ENCODE measurements at places on chromosomes 16 and 17.

- DNase-seq, result peak; percentile 28
These were observed 7.5 kb downstream of the PELP1 start for GRCh38 chr17:4696437-4696805.

DNA sequence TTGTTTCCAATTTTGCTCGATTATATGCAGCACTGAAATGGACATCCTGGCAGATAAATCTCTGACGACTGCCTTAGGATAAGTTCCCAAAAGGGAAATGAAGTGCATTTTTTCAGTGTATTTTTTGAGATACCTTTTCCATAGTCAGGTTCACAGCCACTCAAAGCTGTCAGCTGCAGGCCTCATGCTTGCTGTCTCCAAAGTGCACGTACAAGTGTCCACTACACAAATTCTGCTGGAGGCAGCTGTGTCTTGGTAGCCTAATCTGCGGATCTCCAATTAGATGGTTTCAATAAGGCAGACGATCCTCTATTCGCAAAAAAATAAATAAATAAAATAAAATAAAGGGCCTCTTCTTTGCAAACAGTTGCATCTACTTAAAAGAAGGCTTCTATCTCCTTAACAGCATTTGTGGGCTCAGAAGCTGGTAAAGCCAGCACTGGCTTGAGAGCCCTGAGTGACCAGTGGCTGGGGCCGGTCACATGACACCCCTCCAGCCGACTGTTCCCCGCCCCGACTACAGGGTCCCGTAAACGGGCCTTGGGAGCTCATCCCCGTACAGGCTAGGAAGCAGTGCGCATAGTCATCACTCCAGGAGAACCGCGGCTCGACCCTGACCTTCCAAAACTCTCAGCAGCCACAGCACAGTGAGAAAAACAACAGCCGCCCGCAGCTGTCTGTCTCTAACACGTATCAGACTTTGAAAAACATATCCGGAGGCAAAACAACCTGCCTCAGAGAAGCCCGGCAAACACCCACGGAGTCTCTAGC is 18.8 kb downstream of the RPH3AL start:
- no peak for DNase-seq

GRCh38 chr16:22027633-22028032 is 19.7 kb downstream of the MOSMO start:
- no peak for DNase-seq

DNA sequence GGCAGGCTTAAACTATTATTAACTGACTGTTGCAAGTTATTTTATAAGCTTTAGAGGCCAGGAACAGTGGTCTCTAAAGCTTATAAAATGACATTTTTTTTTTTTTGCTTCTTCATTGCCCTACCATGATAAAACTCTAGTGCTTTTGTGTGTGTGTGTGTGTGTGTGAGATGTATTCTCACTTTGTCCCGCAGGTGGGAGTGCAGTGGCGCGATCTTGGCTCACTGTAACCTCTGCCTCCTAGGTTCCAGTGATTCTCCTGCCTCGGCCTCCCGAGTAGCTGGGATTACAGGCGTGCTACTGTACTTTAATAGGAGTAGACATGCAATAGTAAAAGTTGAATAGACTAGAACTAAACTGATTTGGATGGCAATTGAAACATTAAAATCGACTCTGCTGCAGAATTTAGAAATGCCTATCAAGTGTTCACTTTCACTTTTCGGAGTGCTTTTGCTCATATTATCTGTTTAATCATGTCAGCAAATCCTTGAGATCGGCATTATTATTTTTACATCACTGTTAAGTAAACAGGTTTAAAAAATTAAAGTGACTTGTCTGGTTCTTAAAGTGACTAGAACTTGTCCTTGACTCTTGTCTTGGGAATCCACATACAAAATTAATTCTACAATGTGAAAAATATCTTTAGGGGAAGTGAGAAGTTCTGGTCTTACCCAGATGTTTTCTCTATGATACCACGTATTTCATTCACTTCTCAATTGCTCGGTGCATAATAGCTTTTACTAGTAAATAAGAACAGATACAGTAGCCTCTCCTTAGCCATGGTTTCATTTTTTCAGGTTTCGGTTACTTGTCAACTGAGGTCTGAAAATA is 8.4 kb upstream of the PCTP start:
- no peak for DNase-seq

DNA sequence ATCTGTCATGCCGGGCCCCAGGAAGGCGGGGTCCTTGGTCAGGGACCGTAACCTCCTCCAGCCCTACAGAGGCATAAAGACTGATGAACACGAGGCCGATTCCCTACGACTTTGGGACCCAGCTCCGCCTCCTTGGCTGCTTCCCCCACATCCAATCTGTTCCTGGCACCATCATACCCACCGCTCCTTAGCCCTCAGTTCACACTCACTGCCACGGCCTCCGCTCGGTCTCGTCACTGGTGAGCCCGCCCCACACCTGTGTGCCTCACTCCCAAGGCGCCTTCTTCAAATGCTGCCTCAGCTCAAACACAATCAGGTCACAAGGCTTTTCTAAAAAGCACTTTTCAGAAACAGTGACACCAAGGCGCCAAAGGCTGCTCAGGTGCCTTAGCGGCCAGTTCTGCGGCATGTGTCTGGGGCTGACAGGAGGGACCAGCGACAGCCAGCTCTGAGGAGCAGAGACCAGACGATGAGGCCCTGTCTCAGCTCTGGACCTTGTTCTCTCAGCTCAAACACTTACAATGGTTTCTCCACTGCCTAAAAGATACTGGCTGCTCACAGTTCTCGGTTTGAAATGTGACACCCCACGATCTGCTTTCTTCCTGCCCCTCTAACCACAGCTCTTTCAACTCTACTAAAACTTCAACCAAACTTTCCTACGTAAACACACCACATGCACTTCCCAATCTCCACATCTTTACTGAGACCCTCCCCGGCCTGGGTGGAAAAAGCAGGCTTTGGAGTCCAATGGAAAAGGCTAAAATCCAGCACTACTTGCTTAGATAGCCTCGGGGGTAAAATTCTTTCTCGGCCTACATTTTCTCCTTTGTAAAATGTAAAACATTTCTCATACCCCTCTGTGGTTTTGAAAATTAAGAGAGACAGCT is 33.2 kb downstream of the CYB5D2 start:
- DNase-seq, result no peak

DNA sequence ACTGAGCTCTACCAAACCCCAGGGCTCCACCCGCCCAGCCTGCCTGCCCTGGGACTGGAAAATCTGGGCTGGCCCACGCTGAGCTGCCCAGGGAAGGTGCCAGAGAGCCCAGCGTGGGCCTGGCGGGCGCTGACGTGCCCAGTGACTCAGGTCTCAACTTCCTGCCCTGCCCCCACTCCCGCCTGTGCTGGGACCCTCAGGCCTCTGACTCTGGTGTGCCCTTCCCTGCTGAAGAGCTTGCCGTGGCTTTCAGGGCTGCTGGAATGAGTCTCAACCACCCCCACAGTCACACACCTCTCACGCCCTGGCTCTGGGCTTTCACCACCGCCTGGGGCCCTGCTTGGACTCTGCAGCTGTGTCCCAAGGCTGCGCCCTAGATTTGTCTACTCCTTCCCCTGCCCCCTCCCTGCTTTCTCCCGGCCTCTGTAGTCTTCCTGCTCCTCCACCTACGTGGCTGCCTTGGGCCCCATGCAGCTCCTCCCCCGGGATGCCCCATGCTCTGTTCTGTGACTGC is 10.4 kb downstream of the LLGL1 start:
- peak; percentile 58 for DNase-seq

DNA sequence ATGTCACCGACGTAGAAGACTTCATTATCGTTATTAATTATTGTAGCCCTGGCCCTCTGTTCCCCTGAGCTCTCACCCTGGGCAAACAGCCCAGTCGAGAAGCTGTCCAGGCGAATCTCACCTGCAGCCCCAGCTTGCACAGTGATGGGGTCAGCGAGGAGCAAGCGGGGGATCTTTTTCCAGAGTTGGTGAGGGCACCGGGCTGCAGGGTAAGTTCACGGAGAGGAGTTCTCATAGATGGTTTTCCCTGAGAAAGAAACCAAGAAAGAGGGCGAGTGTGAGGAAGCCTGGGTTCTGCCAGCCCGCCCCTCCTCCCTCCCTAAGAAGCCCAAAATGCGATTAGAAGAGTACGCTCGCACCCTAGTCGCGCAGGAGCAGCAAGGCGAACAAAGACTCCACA is 436 bp downstream of the SPAG5 start:
- no peak for DNase-seq

DNA sequence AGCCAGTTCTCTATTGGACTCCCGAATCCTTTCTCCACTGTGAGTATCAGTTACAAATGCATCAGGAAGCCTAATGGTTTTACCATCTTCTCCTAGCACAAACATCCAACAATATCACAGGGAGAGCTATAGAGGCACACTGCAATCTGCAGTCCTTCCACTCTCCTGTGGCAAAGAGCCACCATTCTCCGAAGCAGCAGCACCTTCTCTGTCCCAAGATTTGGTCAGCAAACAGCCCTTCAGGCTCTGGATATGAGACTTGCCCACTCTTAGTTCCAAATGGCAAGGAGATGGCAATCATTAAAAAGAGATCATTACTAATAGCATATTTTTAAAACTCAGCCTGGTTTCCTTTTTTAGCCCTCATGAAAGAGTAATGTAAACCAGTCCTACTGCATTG is 223.4 kb downstream of the HS3ST3A1 start:
- no peak for DNase-seq

DNA sequence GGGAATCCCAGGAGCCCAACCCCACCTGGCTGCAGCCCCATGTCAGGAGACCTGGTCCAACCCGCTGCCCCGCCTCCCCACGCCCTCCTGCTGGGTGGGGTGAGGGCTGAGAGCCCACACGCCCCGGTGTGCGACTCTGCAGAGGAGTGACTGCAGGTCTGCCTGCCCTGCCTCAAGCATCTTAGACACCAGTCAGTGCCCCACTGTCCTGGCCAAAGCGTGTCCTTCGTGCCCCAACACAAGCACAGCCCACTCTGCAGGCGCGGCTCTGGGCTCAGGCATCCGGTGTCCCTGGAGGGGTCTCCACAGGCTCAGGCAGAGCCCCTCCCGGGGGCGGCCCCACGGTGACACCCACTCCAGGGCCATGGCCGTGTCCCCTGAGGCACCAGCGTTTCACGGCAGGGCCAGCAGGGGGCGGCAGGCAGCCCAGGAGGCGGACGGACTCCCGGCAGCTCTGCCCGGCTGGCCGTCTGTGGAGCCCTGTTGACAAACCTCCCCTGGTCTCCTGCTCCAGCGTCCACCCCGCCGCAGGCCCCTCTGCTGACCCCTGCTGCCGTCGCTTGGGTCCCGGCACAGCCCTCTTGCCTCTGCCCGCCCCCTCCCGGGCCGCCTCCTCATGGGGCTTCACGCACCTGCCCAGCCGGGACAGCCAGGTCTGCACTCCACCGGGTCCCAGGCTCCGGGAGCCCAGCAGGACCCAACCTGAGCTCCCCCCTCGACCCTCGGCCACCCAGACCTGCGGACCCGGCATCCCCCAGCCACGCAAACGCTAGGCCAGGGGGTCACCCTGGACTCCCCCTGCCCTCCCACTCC is 8.6 kb upstream of the UBE2I start:
- DNase-seq, result peak; percentile 74

DNA sequence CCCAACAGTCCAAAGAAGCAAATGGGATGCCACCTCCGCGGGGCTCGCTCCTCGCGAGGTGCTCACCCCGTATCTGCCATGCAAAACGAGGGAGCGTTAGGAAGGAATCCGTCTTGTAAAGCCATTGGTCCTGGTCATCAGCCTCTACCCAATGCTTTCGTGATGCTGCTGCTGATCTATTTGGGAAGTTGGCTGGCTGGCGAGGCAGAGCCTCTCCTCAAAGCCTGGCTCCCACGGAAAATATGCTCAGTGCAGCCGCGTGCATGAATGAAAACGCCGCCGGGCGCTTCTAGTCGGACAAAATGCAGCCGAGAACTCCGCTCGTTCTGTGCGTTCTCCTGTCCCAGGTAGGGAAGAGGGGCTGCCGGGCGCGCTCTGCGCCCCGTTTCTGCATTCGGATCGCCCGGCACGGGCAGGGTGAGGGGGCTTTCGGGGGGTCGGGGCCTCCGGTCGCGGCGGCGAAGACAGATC is at the start of gene CDH13:
Gene CDH13 (plus strand): TSS at position 179 of the 471 bp plus-strand sequence.
- DNase-seq, result no peak

GRCh38 chr16:88601313-88602036 is 31.3 kb downstream of the ZC3H18 start:
- DNase-seq, result no peak

DNA sequence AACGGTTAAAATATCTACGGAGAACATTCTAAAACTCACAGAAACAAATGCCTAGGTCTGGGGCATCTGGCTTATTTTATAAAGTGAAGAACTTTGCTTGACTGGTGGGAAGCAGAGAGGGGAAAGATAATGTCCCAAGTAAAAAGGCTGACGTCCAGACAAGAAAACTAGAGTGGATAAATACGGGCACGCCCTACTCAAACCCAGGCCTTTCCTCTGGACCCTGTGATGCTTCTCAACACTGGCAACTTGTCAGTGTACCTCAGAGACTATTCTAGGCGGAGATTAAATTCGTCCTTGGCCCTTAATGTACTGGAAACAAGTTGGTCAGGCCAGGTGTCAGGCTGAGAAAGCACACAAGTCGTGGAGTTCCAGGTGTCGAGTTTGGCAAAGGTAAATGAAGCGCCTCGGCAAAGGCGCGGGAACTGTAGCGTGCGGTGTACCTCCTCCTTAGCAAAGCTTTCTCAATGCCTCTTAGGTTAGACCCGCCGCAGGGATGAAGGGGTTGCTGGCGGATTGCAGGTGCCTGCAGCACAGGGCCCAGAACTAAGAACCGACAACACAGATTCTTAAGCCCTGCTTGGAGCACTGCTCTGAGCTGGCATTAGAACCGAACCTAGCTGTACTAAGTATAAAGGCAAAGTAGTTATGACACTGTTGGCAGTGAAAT is 668 bp upstream of the UNK start:
- no peak for DNase-seq

GRCh38 chr16:66521252-66521713 is 28.6 kb downstream of the TK2 start:
- peak; percentile 78 for DNase-seq

- peak; percentile 43 for DNase-seq
These were observed 22.0 kb upstream of the PHLPP2 start for GRCh38 chr16:71746442-71747046.

GRCh38 chr17:64382061-64382583 is 8.5 kb downstream of the PECAM1 start:
- no peak for DNase-seq

DNA sequence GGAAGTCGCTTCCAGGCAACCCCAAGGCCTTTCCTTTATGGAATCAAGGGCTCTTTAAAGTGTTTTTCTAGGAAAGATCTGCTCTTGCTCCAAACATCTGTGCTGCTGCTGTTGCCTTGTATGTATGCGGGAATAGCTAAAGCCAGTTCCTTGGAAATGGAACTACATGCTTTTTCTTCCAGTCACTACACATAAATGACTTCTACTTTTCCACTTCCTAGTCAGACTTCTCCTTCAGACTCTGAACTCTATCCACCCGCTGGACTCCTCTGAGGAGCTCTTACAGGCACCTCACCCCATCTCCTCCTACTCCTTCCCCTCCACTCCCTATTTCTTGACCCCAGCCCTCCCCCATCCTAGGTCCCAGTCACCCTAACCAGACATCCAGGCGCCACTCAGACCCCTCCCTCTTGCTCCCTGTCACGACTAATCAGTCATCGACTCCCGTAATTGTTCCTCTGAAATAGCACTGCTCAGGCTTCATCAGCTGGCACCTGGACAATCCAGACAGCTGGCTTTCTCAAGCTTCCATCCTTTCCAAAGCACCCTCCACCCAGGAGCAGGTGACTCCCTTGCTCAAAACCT is 15.0 kb upstream of the PEMT start:
- DNase-seq, result peak; percentile 51

Data from inflammatory macrophage (primary cell).